ENCODE measurements at places on chromosomes 2 and 18.

- no peak for DNase-seq
These were observed 451.8 kb upstream of the NRXN1 start for GRCh38 chr2:51483720-51484119.

DNA sequence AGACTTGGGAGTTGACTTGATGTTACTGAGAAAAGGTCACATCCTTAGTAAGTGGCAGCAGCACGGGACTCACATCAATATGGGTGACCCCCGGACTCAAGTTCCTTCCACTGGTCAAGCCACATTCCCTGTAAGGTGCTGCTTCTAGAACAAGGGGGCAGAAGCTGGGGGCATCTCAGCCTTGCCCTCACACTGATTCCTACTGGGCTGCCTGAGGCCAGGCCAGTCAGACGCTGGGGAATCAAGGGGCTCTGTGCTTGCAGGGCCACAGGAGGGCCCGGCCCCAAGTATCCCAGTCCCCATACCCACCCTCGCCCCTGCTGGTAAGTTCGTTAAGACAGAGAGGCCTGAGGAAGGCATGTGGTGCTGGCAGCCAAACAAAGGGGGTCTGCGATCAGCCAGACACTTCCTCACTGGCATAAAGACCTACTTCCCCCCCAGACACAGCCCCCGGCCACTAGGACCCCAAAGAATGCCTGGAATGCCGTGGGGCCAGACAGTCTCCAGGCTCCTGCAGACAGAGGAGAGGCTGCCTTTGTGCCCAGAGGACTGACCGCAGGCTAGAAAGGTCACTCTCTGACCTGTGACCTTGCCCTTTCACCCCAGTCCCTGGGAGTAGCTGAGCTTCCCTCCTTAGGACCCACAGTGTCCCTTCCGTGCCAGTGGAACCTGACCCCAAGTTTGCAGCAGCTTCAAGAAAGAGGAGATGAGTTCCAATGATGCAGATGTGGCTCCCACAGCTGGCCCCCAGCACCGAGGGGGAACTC, 83.6 kb downstream of the HS1BP3 start:
- no peak for DNase-seq

GRCh38 chr2:1639086-1639858, 105.0 kb downstream of the PXDN start:
- DNase-seq, result no peak

DNA sequence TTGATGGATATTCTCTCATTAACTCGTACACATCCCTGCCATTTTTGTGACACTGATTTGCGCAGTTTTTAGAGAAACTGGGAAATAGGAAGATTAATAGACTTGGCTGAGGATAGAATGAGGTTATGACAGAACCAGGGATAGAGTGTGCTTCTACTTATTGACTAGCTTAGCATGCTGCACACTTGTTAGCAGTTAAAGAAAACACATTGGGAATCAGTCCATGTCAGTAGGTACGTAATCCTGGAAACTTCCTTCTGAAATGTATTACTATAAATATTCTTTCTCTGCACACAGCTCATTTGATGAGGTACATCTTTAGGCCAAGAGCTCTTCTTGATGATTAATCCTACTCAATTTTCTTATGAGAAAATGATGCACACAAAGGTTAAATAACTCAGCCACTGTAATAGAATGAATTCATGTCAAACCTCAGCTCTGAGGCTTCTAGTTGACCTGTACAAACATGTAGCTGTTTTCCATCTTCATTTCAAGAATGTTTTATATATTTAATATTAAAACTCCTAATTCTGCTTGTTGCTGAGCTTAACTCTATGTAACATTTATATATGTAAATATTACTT, 12.3 kb upstream of the CPS1 start:
- no peak for DNase-seq

DNA sequence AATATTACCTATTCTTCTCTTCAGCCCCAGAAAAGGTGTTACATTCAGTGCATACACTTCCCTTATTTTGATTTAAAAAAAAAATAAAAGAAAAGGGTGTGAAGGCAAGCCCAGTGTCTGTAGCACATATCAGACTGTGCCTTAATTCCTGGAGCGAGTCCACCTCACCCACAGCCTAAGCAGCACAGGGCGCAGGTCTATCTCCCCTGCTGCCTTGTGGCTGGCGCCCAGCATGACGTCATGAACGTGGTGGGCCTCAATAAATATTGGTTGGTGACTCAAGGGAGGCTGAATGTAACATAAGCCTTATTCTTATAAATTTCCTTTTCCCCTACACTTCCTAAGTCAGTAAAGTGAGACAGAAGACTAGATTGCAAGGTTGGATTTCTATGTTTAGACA, 26.4 kb downstream of the ST3GAL5 start:
- DNase-seq, result no peak

GRCh38 chr2:222375798-222376197, 48.5 kb upstream of the SGPP2 start:
- no peak for DNase-seq

GRCh38 chr18:692824-693223, 19.6 kb downstream of the ENOSF1 start:
- no peak for DNase-seq

DNA sequence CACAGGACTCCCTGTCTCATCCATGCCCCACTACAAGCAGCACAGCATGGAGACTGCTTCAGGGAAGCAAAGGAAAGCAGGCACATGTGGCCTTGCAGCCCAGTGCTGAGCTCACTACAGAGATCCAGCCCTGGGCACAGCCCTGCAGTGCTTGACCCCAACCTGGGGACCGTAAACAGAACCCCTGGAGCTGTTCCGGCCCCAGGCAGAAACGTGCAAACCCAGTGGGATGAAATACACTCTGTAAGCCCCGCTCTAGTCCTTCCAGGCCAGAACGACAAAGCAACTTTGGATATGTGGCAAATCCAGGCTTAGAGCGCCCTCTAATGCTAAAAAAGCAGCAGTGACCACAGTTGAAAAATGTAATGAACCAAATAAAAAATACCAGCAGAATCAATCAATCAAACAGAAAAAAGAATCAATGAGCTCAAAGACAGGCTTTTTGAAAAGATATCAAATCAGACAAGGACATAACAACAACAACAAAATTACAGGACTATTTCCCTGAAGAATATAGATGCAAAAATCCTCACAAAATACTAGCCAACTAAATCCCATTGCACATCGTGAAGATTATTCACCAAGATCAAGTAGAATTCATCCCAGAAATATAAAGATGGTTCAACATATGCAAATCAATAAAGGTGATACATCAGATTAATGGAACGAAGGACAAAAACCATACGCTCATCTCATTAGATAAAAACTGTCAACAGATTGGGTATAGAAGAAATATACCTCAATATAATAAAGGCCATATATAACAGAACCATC, 45.6 kb downstream of the ZNF519 start:
- DNase-seq, result peak; percentile 45

- no peak for DNase-seq
These were observed 1879.4 kb upstream of the PIK3C3 start for GRCh38 chr18:40075616-40076015.

DNA sequence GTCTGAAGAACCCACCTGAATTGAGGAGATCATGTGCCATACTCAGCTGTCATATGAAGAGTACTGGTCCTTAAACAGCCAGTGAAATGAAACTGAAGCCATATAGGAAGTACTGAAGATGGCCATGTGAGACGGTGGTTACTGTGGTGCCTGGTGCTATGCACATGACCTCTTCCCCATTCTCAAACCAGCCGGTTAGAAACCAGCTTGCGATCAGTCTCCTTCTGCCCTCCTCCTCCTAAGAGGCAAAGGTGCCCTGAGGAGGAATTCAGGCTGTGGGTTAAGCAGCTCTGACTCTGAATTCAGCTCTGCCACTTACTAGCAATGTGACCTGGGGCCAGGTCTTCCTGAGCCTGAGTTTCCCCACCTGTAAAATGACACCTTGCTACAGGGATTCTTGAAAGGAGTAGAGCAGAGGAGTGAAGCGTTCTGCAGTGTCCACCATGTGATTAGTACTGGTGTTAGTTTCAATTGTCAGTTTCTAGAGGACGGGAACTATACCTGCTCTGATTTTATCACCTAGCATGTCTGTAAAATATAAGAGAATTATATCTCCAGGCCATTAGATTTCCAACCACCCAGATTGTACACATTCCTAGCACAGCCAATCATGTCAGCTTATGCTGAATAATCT, 5.1 kb downstream of the FECH start:
- DNase-seq, result no peak

- no peak for DNase-seq
These were observed 74.0 kb downstream of the AFF3 start for GRCh38 chr2:100068395-100068794.

DNA sequence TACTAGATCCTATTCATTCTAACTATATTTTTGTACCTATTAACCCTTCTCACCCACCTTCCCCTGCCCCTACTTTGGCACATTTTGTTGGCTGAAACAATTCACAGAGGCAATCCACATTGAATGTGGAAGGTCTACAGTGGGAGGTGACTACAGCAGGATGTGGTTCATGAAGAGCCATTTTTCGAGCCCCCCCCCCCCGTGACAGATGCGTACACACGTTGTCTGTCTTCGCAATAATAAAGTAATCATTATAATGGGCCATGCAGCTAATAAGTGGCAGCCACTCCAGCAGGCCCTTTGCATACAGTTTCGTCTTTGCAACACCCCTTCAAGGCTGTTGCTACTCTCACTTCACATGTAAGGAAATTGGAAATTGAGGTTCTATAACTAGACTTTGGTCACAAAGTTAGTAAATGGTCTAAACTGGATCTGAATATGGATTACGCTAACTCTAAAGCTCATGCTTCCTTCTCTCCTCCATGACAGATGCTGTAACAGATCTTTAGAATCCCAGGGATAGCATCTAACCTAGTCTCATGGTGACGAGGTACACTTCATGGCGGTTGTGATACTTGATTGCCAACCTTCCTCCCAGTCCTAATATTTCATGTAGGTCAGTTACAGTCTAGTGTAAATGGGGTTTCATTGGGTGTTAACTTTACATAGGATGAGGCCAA, 176.8 kb downstream of the MYCN start:
- no peak for DNase-seq

Data from fibroblast of gingiva (primary cell).